ENCODE measurements at places on chromosomes 6 and 20.

- DNase-seq: no peak
These were observed 17.2 kb downstream of the ABT1 start for GRCh38 chr6:26613689-26614683.

DNA sequence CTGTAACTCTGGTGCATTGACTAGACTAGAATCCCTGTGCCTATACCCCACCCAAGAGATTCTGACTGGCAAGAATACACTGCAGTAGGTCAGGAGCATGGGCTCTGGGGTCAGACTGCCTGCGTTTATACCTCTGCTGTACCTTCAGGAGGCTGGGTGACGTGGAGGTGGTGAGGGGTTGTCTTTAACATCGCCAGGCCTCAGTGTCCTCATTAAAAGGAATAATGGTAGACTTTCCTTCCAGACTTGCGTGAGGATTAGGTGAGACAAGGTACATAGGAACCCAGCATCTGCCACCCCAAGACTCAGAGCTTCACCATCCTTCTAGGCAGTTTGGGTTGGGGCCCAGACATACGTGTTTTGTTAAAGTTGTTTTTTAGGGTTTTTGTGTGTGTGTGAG is 44.3 kb downstream of the TM9SF4 start:
- no peak for DNase-seq

DNA sequence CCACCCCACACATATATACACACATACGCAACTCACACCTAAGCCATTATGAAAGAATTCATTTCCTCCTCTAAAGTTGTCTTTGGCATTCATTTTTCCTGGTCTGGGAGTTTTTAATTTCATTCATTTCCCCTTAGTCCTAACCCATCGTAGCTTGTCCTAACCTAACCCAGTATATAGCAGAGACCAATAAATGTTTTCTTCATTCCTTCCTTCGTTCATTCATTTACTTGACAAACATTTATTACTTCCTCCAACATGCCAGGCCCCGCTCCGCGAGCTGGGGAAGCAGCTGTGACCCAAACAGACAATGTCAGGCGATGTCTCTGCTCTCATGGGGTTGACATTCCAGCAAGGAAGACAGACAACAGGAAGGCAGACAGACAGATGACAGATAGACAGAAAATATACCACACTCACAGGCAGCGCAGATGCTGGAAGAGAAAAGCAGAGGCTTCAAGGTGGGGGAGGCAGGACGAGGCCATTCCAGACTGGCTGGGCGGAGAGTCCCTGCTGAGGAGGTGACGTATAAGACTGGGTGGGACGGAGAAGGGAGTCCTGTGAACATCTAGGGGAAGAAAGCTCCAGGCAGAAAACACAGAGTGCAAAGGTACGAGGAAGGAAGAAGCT is 33.7 kb upstream of the SIRPA start:
- DNase-seq: no peak

DNA sequence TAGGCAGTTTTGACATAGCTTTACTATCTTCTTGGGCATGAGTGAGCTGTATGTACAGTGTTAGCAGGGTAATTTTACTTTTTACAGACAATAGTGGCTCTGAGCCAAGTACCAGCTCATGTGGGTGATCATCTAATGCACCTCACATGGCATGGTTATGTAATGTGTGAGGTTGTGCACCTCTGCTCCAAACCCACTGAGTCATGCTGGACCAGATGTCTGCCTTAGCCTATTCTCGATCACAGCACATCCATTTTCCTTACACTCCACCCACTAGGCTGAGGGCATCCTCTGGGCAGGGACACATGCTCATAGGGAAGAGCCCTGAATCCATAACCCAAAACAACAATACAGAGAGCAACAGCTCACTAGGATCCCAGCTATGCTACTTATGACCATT is 71.6 kb upstream of the FBXL4 start:
- no peak for DNase-seq
